T-helper 9 cell (primary cell): ENCODE measurements at places on chromosomes 16 and 17.

- no peak for DNase-seq
Observed at GRCh38 chr17:67620636-67621035, 97.1 kb upstream of the NOL11 start.

DNA sequence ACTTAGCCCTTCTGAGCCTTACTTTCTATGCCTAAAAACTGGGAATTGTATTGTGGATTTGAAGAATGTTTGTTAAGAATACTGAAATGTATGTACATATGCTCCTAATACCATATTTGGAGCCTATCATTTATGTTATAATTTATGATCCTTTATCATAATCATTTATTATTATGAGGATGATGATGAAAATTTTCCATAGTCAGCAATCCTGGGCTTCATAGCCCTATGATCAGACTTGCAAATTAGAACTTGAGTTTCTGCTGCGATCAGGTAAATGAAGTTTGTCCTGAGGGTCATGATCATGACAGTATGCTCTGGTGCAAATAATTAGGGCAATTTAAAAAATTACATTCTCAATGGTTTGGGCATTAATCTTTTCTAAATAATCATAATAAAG is 147.4 kb downstream of the CA10 start:
- no peak for DNase-seq

DNA sequence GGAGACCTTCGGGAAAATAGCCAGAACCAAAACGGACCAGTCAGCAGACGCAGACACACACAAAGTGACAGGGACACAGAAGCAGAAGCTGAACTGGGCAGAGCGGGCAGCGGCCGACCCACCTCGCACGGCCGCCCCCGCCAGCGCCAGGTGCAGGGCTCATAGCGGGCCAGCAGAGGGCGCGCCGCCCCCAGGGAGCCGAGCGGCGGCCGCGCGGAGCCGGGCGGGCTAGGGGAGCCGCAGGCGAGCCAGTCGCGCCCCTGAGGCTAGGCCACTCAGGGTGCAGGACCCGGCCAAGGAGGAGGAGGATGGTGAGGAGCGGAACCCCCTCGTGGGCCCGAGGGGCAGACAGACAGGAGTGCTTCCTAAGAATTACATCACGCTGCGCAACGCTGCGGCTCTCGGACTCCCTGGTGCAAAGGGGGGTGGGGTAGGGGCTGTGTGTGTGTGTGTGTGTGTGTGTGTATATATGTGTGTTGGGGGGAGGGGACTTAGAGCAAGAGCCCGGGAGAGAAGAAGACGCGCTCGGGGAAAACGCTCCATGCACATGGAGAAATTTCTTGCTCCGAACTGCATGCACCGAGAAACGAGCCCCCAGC is 913 bp upstream of the NOG start:
- peak; percentile 48 for DNase-seq

GRCh38 chr16:67342616-67343015 is 16.0 kb downstream of the LRRC36 start:
- no peak for DNase-seq

GRCh38 chr17:41133880-41134735 is 6.2 kb downstream of the KRTAP4-6 start:
- no peak for DNase-seq

GRCh38 chr16:50980666-50981065 is 170.4 kb downstream of the SALL1 start:
- no peak for DNase-seq

GRCh38 chr17:16935241-16935663 is 36.7 kb downstream of the TNFRSF13B start:
- DNase-seq = no peak

DNA sequence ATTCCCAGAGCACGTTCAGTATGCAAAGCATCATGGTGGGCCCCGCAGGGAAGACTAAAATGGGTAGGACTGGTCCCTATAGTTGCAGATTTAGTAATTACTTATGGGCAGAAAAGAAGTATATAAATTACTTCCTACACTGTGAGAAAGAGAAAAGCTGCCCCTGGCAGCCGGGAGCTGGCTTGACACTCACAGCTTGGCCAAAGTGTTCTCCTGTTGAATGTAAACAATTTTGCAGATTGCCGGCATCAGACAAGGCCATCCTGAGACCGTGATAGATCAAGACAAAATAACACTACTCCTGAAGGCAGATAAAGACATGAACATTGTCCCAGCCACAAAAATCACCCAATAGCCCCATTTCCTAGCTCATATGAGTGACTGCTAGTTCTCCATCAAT is 98.5 kb downstream of the MARF1 start:
- DNase-seq = no peak

DNA sequence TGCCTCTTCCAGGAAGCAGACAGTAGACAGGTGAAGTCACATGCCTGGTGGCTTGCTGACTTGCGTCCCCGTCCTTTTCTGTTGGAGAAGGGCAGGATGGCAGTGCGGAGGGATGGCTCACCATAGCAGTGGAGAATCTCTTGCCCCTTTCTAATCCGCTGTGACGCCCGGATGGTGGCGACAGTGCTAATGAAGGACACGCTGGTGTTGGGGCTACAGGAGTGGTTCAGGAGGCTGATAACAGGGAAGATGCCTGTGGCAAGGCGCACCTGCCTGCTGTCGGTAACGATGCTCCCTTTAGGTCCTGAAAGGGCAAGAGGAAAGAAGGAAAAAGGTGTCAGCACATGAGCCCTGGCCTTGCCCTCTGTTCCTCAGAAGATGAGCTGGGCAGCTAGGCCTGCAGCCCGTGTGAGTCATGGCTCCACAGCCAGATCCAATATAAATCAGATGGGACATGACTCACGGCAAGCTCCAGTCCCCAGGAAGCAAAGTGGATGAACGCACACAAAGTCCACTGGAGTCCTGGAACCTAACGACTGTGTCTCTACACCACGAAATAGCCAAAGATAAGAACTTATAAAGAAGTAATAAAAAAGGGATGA is 25.5 kb downstream of the SERPINF1 start:
- DNase-seq = no peak

GRCh38 chr16:89498839-89499238 is 8.5 kb upstream of the ANKRD11 start:
- DNase-seq = no peak

DNA sequence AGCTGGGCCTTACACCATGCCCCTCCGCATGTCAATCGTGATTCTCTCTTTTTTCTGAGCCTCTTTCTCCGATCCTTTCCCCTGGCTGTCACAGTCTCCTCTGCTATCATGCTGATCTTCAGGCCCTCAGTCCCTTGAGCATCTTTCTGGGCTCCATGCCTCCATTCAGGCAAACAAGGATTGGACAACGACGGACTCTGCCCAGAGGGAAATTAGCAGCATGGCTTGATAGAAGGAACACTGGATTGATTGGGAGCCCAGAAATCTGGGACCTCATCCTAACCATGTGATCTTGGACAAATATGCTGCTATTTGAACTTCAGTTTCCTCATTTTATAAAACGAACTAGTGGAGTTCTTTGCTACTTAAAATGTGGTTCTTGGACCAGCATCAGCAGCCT is 19.6 kb upstream of the PHF12 start:
- no peak for DNase-seq

DNA sequence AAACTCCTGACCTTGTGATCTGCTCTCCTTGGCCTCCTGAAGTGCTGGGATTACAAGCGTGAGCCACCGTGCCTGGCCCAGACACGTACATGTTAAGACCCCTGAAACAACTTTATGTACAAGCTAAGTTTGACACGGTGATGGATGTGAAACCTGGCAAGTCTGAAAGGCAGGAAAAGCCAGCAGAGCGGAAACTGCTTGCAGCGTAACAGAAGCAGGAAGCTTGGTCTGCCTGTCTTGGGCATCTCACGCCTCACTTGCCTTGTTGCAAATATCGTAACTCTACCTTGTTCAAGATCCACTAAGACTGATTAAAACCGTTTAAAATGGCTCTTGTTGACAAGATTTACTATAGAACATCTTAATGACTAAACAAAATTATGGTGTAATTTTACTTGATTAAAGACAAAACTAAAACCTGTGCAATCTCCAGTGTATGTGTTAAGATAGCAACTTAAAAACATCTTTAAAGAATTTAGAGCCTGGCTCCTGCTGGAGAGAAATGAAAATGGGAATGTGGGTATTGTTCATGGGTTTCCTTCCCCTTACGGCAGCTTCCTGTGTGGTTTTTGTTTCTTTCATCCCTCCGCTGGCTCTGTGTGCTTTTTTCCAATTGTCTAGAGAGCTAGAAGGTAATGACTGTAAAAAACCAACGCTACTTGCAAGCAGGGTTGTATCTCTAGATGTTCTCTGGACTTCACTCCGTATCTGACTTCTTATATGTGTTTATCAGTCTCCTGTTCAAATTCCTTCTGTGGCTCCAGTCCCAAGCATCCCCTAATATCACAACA is 477.6 kb downstream of the XYLT1 start:
- no peak for DNase-seq

GRCh38 chr17:956905-957304 is 22.7 kb downstream of the NXN start:
- DNase-seq = no peak

- no peak for DNase-seq
Observed at GRCh38 chr17:77299256-77300015, 158.7 kb downstream of the SEC14L1 start.

GRCh38 chr17:37146086-37147064 is 197.6 kb downstream of the AATF start:
- no peak for DNase-seq

- no peak for DNase-seq
Observed at GRCh38 chr16:24046442-24046841, 209.7 kb upstream of the CACNG3 start.

DNA sequence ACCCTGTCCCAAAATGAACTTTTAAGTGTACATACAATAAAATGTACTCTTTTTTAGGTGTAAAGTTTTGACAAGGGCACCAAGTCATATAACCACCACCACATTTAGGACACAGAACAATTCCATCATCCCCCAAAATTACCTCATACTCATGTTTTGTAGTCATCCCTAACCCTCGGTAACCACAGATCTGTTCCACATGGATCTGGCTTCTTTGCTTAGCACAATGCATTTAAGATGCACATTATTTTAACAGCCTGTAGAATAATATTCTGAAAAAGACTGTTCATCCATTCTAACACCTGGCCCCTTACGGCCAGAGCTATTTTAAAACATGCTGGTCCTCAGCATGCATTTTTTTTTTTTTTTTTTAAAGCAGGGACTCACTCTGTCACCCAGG is 25.2 kb upstream of the CFAP20 start:
- DNase-seq = no peak

- DNase-seq = no peak
Observed at GRCh38 chr17:321386-321941, 31.1 kb downstream of the RPH3AL start.

DNA sequence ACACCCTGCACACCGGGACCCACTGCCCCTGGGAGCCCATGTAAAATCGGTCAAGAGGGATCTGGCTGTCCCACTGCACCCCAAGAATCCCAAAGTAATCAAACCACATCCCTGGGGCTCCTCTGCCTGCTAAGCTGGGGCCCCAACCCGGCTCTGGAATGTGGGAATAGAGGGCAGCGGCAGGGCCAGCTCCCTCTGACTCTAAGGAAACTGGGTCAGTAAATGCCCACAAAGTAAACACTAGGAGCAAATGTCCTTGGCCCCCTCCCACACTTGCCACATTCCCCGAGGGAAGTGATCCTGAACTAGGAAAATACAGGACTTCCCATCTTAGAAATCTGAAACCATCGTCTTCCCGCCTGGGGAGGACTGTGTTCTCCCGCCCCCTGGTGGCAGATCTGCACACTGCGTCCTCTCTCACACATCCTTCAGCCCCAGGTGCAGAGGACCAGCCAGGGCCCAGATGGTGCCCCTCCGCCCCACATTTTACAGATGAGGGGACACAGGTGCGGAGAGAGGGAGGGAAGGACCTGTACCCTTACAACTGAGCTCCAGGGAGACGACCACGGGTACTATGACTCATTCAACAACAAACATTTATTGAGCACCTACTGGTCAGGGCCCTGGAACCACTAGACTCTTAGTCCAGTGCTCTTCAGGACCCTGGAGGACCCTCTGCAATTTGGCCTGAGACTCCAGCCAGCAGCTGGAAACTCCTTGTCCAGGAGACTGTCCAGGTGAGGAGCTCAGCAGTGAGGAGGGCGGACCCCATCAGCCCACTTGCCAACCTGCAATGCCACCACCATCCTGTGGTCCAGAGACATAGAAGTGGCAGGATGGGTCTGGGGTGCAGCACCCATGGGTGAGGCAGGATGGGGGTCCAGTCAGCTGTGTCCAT is 10.1 kb downstream of the P3H4 start:
- peak; percentile 75 for DNase-seq

GRCh38 chr17:40791111-40791510 is 8.6 kb downstream of the KRT28 start:
- DNase-seq = no peak
